ENCODE measurements at places on chromosomes 3 and 15.
A peak's percentile ranks its signal among the peaks of the same experiment; 100 is the strongest.

DNA sequence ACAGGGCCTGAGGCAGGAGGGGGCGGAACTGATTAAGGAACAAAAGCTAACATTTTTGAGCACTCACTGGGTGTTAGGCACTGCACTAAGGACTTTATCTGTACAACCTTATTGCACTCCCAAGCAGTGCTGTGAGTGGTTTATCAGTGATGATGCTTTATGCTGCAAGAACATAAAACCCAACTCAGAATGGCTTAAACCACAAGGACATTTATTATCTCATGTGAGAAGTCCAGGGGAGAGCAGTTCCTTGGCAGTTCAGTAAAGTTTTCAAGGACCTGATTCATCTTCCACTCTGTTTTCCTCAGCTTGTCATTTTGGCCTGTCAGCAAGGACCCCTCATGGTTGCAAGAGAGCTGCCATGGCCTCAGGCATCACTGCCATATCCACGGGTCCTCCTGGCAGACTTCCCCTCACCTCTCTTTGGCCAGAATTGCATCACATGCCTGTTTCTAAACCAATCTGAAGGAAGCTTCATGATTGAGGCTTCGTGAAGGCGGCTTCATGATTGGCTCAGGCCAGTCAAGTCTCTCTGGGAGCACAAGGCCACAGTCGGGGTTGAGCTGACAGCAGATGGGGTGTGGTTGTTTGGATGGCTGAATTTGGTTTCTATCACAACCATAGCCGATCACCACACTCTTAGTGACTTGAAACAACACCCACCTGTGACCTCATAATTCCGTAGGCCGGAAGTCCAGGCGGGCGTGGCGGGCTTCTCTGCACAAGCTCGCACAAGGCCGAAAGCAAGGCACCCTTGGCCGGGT is 15.8 kb downstream of the EFCC1 start:
- no peak for DNase-seq

DNA sequence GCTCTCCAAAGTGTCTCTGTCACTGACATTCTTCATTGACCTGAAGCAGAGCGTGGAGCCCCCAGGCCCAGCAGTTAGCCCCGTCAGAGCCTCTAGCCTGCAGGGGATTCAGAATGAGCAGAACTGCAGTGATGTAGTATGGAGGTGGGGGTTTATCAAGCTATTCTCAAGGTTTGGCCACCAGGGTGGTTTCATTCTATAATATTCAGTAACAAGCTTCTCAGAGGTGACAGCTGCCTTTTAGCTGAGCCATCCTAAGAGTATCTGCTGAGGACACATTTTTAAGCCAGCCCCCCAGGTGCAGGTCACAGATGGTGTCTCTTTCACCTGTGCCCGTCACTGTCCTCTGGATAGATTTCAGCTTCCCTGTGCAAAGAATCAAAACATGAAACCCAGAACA is 31.9 kb downstream of the CMTM7 start:
- DNase-seq = no peak

DNA sequence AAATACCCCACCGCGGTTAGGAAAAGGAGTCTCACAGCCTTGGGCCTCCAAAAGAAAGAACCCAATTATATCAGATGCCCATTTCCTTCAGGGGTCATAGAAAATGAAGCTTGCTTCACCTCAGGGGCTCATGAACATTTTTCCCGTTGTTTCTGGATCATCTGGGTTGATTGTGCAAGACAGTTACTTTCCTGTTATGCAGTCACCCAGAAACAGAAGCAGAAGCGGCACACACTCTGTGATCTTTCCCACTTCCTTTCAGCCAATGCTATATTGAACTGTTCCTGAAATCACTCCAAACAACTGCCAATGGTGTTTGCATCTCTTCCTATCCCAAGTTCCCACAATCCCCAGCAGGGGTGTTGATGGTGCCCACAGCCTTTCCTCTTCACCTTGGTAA is 295.6 kb upstream of the RASGRP1 start:
- no peak for DNase-seq

DNA sequence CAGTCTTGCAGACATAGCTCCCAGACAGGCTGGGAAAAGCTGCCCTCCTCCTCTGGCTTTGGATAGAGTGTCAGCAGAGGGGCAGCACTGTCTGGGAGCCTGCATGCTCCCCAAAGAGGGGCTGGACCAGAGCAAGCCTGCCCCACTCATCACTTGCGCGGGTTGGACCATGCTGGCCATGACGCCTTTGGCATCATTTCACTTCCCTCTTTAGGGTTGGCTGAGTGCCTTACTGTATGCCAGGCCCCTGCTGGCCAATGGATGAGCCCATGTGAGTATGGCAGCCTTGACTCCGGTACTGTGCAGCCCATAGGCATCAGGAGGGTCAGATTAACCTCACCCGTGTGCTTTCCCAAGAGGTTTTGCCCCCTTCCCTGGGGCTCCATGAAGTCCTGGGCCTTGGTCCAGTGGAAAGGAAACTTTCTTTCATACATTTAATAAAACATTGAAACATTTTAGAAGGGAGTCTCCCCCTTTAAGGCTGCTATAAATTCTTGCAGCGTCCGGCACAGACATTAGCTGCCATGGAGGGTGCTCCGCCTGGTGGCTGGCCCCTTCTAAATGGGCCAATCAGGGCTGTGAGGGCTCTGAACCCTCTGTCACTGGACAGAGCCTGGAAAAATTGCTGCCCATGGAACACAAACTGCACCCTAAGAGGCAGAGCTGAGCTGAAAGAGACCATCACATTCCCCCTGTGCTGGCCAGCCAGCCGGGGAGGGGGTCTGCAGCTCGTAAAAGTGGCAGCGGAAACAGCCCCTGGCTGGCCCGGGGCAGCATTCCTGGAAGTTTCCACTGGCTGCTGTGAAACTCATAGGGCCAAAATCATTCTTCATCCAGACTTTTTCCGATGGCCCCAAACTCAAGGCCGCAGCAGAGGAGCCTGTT is 20.8 kb upstream of the DUSP7 start:
- no peak for DNase-seq

- no peak for DNase-seq
Measured at GRCh38 chr15:68192117-68192516, 13.0 kb downstream of the CALML4 start.

GRCh38 chr3:23002836-23003732 is 200.0 kb upstream of the UBE2E2 start:
- no peak for DNase-seq

DNA sequence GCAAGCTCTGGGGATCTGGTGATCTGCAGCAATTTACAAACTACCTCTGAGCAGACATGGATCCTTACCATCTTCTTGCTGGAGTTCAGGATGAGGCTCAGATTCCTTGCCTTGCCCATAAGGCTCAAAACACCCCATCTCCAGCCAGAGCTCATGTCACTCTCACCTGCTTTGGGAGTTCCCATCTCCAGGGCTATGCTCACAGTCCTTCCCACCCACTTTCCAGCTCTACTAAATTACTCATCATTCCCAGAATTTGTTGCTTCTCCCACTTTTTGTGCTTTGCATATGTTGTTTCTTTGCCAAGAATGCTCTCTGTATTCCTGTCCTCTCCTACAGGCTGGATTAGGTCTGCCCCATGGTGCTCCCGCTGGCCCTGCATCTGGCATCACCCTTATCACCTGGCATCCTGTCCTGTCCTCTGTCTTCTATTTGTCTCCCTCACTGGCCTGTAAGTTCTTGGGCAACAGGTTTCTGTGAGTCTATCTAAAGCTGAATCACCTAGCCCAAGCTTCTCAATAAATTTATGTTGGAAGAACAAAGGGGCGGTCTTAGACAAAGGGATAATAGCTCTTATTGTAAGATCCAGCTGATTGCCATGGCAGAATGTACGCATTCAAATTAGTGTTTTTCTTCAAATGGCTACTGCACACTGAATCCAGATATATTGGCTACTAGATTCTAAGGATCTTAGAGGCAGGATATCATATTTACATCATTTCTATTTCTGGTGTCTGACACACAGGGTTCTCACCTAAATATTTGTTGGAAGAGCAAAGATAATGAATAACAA is 179.2 kb downstream of the CLSTN2 start:
- DNase-seq = no peak

DNA sequence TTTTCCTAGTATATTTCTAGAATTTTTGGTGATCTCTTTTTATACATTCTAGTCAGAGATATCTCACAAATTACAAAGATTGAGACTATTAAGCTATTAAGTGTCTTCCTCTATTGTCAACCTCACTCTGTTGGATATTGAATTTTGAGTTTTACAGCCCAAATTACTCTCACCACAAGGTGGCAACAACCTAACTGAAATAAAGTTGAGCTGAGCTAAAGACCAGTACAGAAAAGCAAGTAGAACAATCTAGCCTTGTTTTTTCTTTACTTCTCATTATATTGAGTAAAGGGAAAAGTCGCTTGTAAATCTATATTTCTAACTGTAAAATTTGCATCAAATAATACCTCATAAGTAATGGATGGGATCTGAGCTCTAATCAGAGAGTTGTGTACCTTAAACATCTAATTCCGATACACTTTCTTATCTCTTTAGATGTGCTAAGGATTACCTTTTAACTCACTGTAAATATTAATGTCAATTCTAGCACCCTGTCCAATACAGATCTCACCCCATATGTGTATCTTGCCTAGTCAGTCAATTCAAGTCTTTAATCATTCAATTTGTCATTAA is 13.6 kb upstream of the COMMD2 start:
- DNase-seq = no peak

DNA sequence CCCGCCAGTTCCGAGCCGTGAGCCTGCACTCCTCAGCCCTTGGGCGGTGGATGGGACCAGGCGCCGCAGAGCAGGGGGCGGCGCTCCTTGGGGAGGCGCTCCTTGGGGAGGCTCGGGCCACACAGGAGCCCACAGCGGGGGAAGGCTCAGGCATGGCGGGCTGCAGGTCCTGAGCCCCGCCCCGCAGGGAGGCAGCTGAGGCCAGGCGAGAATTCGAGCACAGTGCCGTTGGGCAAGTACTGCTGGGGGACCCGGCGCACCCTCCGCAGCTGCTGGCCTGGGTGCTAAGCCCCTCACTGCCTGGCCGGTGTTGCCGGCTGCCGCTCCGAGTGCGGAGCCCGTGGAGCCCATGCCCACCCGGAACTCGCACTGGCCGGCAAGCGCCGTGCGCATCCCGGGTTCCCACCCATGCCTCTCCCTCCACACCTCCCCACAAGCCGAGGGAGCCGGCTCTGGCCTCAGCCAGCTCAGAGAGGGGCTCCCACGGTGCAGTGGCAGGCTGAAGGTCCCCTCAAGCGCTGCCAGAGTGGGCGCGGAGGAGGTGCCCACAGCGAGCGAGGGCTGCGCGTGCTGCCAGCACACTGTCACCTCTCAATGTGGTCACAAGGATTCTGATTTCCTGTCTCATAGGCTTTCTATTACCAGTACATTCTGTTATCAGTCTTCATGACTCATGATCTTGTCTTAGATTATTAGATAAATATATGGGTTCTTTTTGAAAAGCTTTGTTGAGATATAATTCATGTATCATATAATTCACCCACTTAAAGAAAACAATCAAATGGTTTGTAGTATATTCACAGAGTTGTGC is 44.0 kb upstream of the LRIG1 start:
- no peak for DNase-seq

GRCh38 chr3:58591517-58592510 is 14.6 kb upstream of the FAM107A start:
- no peak for DNase-seq

- DNase-seq = no peak
Measured at GRCh38 chr3:140403079-140403478, 274.8 kb upstream of the TRIM42 start.

GRCh38 chr15:38853608-38854007 is 289.0 kb upstream of the RASGRP1 start:
- peak; percentile 75 for DNase-seq

- no peak for DNase-seq
Measured at GRCh38 chr3:4655145-4656045, 162.2 kb downstream of the ITPR1 start.

GRCh38 chr3:98821063-98821462 is 57.9 kb downstream of the ST3GAL6 start:
- DNase-seq = no peak

GRCh38 chr3:189586941-189587663 is 44.1 kb upstream of the TP63 start:
- DNase-seq = no peak

- no peak for DNase-seq
Measured at GRCh38 chr3:15330031-15330596, 2.3 kb downstream of the SH3BP5 start.

GRCh38 chr3:54817628-54818027 is 110.2 kb downstream of the LRTM1 start:
- DNase-seq = no peak

DNA sequence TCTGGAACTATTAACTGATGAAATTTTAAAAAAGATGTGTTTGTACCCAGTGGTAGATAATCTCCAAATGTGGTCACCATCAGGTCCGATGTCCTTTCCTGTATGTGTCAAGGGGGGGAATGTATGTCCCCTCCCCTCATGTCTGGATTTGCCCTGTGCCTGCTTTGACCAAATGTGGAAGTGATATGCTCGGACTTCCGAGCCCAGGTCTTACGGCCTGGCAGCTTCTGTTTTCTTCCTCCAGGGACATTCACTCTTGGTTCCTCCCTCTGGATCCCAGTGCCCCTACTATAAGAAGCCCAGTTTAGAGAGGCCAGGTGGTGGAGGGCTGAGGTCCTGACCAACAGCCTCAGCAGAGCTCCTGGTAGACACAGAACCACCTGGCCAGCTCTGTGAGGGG is 75.5 kb downstream of the CCR1 start:
- no peak for DNase-seq

DNA sequence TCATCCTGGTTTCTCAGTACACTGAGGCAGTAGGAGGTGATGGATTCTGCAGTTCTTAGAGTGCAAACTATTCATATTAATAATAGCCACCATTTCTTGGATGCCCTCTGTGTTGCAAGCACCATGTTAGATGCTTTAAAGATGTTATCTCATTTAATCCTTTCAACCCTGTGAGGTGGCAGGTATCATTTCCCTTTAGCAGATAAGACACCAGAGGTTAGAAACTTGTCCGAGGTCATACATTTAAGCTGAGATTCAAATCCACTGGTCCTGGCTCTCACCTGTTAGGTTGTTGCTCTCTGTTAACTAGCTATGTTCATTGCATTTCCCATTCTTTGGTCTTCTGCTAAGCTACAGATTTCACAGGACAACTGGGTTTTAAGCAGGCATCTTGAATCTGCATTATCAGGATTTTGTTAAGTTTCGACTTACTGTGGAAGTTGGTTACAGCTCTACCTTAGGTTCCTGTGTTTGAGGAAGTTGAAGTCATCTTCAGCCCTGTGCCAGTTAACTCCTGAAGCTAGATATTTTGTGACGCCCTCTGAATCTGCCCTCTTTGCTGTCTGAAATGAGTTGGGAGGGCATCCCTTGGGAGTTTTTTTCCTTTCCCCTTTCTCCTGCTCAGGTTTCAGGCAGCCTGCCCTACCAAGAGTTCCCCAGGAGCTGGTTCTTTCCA is 6.4 kb downstream of the PDE8A start:
- DNase-seq = no peak

Measured in WTC11 (cell line).